Upper lobe of left lung (tissue), 6 donors: ENCODE measurements at places on chromosomes 12 and 14. TPM values are rescaled to one million over a fixed set of nuclear protein-coding genes. Genes with fewer than 3 reads are reported as not detected.

- DNase-seq, result no peak
Measured at GRCh38 chr12:31407562-31407961, 81.6 kb upstream of the SINHCAF start.

DNA sequence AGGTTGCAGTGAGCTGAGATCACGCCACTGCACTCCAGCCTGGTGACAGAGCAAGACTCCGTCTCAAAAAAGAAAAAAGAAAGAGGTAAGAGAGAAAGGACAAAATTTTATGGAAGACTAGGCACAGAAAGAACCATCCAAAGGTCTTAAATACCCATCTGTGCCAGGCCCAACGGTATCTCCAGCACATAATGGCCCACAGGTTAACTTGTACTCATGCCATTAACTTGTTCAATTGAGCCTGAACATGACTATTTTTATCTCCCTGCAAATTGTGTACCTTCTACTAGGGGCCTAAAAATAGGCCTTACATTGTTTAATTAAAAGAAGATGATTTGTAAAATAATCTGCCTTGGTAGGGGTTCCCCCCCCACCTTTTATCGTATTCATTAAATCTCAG is 80.2 kb downstream of the RIC8B start:
- no peak for DNase-seq

The MIP gene
- not detected for total RNA-seq

DNA sequence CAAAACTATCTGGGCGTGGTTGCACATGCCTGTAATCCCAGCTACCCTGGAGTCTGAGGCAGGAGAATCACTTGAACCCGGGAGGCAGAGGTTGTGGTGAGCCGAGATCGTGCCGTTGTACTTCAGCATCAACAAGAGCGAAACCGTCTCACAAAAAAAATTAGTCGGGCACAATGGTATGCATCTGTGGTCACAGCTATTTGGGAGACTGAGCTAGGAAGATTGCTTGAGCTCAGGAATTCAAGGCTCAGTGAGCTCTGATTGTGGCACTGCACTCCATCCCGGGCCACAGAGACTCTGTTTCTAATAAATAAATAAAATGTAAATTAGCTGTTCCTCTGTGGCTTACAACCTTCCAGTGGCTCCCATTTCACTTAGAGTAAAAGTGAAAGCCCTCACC is 28.0 kb downstream of the RCOR1 start:
- no peak for DNase-seq

- DNase-seq, result no peak
Measured at GRCh38 chr12:106001837-106002218, 136.9 kb downstream of the NUAK1 start.

- DNase-seq, result no peak
Measured at GRCh38 chr14:26400373-26400772, 197.5 kb downstream of the NOVA1 start.

DNA sequence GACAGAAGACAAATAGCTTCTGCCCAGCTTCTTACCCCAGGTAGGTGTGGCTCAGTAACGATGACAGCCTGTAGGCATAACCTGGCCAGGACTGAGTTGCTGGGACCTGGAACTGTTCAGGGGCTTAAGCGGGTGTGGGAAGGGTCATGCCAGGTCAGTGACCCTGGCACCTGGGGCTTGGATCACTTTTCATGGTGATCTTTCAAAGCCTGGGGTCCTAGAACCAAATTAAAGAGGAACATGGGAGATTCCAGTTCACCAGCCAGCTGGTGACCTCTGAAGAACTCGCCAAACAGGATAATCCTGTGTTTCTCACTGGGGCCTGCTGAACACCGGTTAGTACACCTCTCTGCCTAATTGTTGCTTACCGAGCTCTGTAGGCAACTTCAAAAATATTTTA is 102.6 kb upstream of the LMNTD1 start:
- no peak for DNase-seq

GRCh38 chr12:106994579-106995220 is 7.8 kb upstream of the MTERF2 start:
- no peak for DNase-seq

DNA sequence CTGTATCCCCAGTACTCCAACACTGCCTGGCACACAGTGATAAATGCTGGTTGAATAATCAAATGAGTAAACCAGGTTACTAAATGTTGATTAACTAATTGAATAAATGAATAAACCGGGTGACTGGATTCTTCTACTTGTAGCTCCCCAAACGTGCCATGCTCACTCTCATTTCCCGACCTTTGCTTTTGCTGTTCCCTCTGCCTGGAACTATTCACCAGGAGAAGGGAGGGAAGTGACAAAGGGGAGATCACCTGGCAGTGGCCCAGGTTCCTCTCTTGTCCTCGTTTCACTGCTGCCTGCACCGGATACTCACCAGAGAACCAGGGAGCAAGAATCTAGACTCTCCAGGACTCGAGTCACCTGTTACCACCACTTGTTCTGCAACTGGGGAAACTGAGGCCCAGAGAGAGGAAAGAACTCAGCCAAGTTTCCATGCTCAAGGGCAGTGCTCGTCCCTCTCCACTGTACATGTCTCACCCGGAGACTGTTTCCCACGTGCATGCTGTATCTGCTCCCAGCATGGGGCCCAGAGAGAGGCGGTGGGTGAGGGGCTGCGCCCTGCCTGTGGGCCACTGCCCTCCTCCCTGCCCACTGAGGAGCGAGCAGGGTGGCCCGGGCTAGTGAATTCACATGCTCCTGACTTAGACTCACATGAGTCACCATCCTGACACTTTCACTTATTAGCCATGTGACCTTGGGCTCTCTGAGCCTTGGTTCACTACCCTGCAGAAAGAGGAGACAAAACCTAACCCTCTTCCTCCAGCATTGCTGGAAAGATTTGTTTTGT is 17.7 kb upstream of the POP5 start:
- peak; percentile 37 for DNase-seq

DNA sequence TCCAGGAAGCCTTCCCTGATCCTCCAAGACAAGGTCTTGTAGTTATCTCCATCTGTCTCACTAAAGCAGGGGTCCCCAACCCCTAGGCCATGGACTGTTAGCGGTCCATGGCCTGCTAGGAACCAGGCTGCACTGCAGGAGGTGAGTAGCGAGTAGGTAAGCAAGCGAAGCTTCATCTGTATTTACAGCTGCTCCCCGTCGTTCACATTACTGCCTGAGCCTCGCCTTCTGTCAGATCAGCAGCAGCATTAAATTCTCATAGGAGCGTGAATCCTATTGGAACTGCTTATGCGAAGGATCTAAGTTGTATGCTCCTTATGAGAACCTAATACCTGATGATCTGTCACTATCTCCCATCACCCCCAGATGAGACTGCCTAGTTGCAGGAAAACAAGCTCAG is 12.4 kb upstream of the NFYB start:
- DNase-seq, result no peak

GRCh38 chr12:599756-600155 is 63.5 kb downstream of the NINJ2 start:
- DNase-seq, result peak; percentile 71

The GLIPR1L1 gene
- not detected for total RNA-seq

GRCh38 chr12:41221491-41221890 is 33.4 kb downstream of the PDZRN4 start:
- no peak for DNase-seq

DNA sequence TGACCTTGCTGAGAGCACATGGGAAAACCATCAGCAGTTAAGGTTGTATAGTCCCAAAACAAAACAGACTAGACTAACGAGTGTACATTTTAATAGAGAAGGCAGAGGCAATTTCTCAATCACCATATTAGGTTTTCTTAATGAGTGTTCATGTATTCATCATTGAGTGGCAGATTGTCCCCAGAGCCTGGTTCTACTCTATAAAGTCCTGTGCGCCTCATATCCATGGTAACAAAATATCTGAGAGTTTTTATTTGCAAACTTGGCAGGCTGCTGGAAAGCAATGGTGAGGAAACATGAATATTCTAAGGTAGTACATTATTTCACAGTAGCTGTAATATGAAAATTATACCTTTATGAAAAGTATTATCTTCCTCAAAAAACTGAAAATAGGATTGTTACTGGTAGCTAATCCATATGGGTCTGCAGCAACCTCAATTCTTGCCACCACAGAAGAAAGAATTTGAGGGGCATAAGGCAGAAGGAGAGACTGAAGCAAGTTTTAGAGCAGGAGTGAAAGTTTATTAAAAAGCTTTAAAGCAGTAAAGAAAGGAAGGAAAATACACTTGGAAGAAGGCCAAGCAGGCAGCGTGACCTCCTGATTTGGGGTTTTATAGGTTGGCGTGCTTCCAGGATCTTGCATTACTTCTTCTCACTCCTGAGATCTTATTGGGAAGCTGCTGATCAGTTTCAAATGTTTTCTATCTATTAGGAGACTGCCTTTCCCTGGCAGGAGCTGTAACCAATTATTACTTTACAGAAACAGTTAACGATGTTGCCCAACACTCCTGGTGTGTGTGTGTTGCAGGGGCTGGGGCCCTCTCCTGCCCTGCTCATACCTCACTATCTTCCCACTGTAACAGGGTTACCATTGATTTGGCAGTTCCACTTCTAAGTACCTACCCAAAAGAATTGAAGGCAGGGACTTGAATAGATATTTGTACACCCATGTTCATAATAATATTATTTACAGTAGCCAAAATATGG is 154.0 kb upstream of the NUDT4 start:
- DNase-seq, result no peak

The IL26 gene
- not detected for total RNA-seq

DNA sequence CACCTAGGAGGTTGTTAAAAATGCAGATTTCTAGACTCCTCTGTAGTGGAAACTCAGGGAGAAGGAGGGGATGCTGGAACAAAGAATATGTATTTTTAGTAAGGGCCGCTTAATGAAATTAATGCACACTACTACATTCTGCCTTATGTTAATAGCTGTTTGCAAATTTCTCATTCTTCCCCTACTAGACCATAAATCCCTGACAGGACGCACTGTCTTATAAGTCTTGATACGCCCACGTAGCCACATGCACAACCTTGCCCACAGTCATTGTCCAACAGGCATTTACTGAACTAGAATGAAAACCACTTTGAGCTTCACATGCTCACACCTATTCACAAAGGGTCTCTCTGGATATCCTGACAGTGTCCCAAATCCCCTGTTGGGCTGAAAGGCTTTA is 10.5 kb downstream of the KRT2 start:
- no peak for DNase-seq

The LMO3 gene
- 169 TPM for total RNA-seq

The TAS2R7 gene
- total RNA-seq, result not detected

- DNase-seq, result no peak
Measured at GRCh38 chr12:7884689-7885088, 12.0 kb upstream of the SLC2A14 start.

DNA sequence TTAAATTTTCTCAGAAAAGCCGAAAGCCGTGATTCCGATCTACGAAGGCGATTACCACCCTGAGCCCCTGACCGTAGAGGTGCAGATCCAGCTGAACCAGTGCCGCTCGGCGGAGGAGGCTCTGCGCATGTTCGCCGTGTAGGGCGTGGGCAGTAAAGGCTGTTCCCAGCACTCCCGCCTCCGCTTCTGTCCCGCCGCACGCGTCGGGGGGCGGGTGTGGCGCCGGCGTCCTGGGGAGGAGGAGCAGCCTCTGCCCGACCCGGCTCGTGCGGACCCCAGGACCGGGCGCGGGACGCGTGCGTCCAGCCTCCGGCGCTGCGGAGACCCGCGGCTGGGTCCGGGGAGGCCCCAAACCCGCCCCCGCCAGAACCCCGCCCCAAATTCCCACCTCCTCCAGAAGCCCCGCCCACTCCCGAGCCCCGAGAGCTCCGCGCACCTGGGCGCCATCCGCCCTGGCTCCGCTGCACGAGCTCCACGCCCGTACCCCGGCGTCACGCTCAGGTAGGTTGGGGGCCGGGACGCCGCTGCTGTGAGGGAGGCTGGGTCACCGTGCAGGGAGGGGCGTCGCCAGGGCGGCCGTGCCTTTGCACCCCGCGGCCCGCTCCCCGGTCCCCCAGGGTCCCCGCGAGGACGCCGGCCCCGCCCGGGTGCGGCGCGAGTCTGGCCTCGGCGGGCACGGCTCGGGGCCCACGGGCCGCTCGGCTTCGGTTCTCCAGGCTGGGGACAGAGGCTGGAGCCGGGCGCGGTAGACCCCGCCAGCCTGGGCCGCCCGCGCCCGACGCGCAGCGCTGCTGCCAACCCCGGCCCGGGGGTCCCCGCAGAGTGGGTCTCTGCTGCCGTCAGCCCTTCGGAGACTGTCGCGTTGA is at the start of gene B3GNT4:
TSS of gene B3GNT4 (plus strand) at position 409 of the 866 bp plus-strand sequence. CDS start 910 bp downstream, outside the sequence.
- DNase-seq, result peak; percentile 65

The MANSC1 gene
- total RNA-seq, result 2.1 TPM

The GPR68 gene
- 8.4 TPM for total RNA-seq

The TAS2R30 gene
- 4.4 TPM for total RNA-seq

- DNase-seq, result peak; percentile 12
Measured at GRCh38 chr14:100892496-100893227, 10.9 kb downstream of the RTL1 start.

DNA sequence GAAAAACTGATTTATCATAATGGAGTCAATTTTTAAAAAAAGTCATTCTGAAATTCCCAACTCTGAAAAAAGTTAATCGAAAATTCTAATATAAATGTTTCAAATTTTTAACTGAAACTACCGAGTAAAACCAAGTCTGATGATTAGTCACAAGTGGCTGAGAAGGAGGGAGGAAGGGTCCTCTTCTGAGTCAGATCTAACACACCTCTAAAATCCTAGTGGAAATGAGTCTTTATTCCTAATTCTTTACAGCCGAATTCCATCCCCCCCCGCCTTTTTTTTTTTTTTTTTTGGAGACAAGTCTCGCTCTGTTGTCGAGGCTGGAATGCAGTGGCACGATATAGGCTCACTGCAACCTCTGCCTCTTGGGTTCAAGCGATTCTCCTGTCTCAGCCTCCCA is 37.9 kb downstream of the RAD9B start:
- DNase-seq, result no peak

GRCh38 chr14:78598046-78598920 is 428.1 kb downstream of the NRXN3 start:
- peak; percentile 32 for DNase-seq

- no peak for DNase-seq
Measured at GRCh38 chr12:49763006-49763591, 21.7 kb downstream of the TMBIM6 start.

- DNase-seq, result no peak
Measured at GRCh38 chr12:60266381-60266852, 670.6 kb downstream of the SLC16A7 start.

The OR6C74 gene
- not detected for total RNA-seq

DNA sequence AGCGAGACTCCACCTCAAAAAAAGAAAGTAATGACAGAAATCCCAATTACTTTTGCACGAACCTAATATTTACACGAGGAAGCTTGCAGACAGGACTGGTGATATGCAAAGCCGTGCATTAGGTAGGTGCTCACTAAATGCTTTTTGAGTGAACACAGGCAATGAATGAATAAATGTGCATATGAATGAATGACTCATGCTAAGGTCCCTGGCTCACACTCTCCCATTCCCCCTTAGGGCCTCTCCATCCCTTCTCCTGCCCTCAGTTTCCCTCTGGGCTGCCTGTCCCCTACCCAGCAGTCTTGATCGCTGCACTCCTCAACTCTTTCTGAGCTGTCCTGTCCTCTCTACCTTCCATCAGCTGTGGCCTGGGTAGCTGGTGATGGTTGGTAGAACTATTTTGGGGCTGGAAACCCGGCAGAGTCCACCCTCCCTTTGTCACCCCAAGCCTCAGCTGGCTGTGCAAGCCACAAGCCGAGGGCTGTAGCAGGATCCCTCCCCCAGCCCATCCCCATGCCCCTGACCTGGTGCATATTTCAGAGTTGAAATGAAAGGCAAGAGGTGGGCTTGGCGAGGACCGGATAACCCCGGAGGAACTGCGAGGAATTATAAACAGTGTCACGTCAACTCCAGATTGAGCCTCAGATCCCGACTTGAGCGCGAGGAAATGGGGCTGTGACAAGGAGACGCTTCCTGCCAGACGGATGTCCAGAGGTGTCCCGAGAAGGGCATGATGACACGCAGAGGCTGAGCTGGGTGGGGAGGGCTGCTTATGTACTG is 191.7 kb upstream of the GSC start:
- no peak for DNase-seq

- DNase-seq, result no peak
Measured at GRCh38 chr14:99125113-99125512, 146.9 kb downstream of the BCL11B start.
